ENCODE measurements at places on chromosomes 5 and 9.

- peak; percentile 65 for DNase-seq
These were observed 544.7 kb upstream of the KLF4 start for GRCh38 chr9:108033976-108034964.

DNA sequence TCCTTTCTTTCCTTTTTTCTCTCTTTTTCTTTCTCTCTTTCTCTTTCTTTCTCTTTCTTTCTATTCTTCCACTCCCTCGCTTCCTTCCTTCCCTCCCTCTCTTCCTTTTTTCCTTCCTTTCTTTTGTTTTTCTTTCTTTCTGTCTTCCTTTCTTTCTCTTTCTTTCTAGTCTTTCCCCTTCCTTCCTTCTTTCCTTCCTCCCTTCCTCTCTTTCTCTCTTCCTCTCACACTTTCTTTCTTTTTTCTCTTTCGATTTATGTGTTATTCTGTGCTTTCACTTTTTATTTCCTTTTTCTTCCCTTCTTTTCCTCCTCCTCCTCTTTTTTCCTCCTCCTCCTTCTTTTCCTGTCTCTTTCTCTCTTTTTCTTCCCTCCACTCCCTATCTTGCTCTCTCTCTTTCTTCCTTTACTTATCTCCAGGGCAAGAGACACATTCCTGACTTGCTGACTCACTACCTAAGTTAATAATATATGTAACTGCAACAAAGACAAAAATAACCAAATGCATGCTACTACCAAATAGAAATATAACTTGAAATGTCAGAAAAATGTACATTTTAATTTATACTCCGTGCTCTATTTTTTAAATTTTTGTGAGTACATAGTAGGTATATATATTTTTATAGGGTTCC, 445.5 kb downstream of the GABRG2 start:
- no peak for DNase-seq

GRCh38 chr5:60482301-60482700, 217.7 kb downstream of the DEPDC1B start:
- DNase-seq: no peak

DNA sequence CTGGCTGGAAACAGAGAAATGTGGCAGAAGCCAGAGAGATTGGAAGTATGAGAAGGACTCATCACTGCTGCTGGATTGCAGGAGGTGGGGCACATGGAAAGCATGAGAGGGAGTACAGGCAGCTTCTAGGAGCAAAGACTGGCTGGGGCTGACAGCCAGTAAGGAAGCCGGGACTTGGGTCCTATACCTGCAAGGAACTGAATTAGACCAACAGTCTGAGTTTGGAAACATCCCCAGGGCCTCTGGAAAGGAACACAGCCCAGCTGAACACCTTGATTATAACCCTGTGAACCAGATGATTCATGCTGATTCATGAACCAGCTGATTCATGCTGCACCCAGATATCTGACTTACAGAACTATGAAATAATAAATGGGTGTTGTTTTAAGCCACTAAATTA, 93.4 kb downstream of the OSTF1 start:
- DNase-seq: no peak

DNA sequence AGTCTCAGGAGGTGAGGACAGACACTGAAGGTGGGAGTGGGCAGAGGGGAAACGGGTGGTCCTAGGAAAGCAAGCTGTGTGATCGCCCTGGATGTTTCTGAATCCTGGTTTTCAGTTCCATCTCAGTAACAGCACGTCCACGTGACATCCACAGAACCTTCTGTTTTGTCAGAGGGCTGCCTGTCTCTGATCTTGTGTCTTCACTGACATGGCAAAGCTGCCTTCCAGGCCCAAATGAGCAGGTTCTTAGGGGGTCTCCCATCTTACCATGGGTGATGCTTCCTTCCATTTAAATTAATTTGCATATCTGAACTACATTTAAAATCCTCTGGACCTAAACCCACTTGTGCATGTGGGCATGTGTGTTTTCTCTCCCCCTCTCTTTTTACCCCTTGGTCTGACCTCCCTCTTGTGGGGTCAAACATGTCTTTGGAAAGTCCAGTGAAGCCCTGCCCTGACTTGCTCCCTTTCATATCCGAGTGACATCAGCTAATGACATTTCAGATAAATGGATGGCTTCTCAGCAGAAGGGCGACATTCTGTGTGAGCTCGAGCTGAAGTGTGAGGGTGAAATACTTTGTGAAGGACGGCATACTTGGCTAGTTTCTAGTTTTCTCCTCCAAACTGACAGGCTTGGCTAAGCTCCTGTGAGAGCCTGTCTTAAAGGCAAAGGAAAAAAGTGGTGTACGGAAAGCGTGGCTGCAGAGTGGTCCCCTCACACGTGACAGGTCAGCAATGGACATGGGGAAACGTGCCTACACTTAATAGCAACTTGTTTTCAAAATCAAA, 204.8 kb upstream of the S1PR3 start:
- no peak for DNase-seq

DNA sequence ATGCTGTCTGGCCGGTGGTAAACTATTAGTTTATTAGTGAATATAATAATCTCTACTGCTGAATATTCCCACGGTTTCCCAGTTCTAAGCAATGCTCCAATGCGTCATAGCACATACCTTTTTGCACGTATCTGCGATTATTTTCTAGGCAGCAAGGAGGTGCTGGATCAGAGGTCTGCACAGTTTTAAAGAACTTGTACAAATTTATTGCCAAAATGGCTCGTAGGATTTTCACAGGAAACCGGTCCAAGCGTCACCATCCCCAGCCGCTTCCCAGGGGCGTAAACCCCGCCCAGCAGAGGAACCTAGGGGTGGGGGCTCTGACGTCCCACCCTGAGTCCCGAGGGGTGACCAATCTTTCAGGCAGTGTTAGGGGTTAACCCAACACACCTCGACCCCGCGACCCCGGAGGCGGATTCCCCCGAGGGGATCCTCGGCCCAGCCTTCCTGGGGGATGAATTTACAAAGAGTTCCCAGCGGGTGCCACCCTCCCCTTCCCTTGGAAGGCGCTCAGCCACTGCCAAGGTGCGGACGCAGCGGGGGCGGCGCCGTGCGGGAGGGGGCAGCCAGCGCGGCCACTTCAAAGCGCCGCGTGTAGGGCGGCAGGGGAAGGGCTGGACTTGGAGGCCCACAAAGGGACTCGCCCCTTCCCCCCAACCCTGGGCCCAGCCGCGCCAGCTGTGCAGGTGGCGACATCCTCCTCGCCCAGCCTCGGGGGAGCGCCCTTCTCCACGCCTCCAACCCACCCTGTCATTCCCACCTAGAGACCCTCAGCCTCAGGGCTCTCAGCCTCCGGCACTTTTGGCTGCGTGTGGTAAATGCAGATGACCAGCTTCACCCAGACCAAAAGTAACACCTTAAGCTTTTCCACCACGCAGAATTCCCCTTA, 43.5 kb upstream of the TCF7 start:
- no peak for DNase-seq

DNA sequence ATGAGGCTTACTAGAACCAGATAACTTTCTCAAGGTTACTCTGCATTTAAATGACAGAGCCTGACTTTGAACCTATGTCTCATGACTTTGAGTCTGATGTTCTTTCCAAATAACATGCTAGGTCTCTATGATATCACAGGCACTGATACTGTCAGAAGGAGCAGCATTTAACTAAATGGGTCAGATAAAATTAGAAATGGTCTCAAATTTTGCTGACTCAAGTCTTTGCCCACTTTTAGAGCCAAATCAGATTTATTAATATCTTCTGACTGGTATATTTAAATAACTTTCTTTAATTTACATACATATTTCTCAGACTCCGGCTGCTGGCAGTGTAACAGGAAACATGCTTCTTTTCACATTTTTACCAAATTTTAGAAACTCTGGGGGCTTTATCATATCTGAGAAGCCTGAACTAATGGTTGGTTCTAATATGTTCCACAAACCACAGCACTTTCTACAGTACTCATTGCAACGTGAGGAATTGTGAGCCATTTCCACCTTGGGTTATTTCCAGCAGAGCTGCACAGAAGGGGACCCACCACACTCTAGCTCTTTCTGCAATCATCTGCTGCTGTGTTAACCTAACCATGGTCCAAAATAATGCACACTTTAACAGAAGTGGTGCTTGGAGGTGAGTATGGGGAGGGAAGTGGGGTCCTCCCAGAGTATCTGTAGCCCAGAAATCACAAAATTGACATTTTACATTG, 79.2 kb downstream of the KCTD16 start:
- DNase-seq: no peak

DNA sequence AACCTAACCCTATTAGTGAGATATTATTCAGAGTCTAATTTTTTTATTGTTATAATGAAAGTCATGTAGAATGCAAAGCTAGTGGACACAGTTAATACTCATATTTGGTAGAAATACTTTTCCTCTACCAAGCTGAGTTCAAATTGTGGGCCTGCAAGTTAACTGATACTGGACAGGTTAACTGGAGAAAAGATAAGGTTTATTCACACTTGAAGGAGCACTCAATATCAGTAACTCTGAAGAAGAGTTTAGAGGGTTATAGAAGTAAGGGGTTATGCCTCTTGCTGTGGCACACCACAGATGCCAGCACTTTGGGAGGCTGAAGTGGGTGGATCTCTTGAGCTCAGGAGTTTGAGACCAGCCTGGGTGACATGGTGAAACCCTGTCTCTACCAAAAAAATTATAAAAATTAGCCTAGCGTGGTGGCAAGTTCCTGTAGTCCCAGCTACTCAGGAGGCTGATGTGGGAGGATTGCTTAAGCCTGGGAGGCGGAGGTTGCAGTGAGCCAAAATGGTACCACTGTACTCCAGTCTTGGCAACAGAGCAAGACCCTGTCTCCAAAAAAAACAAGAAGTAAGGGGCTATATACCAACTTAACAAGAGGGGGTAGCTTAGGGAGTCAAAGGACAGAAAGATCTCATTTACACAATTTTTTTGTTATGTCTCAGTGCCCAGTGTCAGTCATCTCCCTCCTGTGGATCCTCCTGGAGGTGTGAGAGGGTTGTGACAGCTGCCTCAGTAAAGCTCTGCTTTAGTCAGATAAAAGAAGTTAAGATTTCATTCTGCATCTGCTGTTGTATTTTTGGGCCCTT, 121.2 kb upstream of the GRHPR start:
- no peak for DNase-seq

GRCh38 chr9:127776195-127776923, 2.1 kb downstream of the SH2D3C start:
- DNase-seq: no peak

- no peak for DNase-seq
These were observed 9.7 kb downstream of the ICE1 start for GRCh38 chr5:5432020-5432707.

DNA sequence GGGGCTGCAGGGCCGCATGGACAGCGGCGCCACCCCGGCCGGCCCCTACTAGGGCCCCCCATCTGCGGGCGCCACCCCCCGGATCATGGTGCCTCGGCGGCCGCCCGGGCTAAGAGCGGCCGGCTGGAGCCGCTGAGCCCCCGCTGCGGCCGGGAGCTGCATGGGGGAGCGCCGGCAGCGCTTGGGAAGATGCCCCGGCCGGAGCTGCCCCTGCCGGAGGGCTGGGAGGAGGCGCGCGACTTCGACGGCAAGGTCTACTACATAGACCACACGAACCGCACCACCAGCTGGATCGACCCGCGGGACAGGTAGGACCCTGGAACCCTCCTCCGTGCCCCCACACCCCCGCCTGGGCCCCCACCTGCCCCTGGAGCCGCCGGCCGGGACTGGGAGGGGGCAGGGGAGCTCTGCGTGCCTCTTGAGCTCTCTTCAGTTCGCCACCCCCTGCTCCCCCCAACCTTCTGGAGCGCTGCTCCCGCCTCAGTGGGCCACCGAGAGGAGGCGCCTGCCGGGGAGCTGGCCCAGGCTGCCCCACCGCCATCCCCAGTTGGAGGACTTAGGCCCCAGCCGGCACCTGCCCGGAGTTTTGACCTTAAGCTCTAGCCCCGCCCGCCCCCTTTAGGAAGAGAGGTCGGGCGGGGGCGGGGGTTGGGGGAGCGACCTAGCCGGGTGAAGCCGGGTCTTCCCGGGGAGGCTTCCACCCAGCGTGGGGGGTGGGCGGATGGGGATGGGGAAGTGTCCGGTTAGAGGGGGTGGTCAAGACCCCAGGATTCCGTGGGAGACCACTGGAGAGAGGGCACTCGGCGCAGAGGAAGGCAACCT, 730 bp downstream of the WWC1 start:
- DNase-seq: no peak

- no peak for DNase-seq
These were observed 978 bp upstream of the RGS14 start for GRCh38 chr5:177356746-177357145.

GRCh38 chr5:167029488-167029887, 1262.0 kb upstream of the WWC1 start:
- DNase-seq: no peak

DNA sequence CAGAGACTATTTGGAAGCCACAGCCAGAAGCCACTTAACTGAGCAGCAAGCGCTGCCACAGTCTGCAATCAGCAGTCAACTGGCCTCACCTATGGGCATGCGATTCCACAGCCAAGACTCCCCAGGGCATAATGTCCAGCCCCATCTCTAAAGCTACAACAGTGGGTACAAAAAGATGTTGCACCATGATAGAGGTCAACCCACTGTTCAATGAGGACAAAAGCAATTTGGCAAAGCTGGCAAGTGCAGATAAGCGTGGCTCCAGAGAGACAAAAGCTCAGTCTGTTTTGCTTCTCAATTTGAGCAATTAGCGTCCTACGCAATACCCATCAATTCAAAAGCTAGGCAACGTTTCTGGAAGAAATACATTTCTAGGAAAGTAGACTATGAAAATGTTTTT, 3.2 kb downstream of the TAS2R1 start:
- peak; percentile 17 for DNase-seq

GRCh38 chr5:141617682-141618029, 1.1 kb downstream of the DIAPH1 start:
- DNase-seq: no peak

DNA sequence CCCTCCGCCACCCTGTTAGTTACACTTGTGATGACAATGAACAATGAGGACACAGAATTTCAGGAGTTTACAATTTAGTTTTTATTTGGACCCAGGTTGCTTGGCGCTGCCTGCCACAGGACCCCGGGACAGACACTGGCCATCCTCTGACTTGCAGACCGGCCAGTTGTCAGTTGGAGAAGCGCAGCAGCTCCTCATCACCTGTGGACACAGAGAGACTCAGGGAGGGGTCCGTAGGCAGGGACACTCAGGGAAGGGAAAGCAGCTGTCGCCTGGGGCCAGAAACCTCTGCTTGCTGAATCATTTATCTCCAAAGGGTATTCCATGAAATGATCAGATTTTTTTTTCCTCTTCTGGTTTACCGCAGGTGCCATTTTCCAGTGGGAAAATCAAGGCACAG, 18.0 kb downstream of the AMBP start:
- DNase-seq: no peak

GRCh38 chr5:150301170-150301505, 1.6 kb downstream of the ARSI start:
- no peak for DNase-seq

DNA sequence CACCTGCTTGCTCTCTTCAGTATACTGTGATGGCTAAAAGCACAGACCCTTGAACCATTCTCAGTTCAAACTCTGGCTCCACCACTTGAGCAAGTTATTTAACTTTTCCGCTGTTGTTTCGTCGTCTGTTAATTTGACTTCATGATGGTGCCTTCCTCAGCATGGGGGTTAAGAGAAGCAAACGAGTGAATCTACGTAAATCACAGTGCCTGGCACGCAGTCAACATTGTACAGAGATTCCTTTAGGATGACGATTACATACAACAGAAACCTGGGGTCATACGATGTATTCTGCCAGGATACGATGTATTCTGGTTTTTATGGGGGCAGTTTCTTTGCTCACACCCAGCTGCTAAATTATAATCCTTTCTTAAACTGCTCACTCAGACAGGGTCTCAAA, 515.6 kb downstream of the CCDC171 start:
- DNase-seq: no peak

- DNase-seq: peak; percentile 4
These were observed 122.2 kb downstream of the LHX2 start for GRCh38 chr9:124133727-124134126.
